ENCODE measurements at places on chromosomes 2 and 18.
A peak's percentile ranks its signal among the peaks of the same experiment; 100 is the strongest.

GRCh38 chr2:183935005-183935404, 663.3 kb upstream of the ZNF804A start:
- DNase-seq, result no peak

- DNase-seq, result no peak
These were observed 2.1 kb downstream of the ZNF532 start for GRCh38 chr18:58866773-58867150.

DNA sequence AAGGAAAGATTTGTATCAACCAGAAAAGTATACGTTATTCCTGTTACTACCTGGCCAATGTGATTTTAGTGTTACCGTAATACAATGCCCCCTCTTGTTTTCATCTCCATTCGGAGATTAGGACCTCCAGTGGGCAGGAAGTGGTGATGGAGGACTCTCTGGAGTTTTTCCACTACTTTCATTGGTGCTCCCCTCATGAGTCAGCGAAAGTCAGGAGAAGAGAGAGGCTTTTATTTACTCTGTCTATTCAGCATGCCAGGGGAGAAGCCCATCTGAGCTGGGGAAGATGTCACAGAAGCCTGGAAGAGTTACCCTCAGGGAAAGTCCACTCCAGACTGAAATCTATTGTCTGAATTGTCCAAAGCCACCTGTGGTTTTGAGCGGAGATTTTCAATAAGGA, 88.2 kb upstream of the THUMPD2 start:
- no peak for DNase-seq

GRCh38 chr2:122112216-122113005, 357.0 kb downstream of the TSN start:
- no peak for DNase-seq

DNA sequence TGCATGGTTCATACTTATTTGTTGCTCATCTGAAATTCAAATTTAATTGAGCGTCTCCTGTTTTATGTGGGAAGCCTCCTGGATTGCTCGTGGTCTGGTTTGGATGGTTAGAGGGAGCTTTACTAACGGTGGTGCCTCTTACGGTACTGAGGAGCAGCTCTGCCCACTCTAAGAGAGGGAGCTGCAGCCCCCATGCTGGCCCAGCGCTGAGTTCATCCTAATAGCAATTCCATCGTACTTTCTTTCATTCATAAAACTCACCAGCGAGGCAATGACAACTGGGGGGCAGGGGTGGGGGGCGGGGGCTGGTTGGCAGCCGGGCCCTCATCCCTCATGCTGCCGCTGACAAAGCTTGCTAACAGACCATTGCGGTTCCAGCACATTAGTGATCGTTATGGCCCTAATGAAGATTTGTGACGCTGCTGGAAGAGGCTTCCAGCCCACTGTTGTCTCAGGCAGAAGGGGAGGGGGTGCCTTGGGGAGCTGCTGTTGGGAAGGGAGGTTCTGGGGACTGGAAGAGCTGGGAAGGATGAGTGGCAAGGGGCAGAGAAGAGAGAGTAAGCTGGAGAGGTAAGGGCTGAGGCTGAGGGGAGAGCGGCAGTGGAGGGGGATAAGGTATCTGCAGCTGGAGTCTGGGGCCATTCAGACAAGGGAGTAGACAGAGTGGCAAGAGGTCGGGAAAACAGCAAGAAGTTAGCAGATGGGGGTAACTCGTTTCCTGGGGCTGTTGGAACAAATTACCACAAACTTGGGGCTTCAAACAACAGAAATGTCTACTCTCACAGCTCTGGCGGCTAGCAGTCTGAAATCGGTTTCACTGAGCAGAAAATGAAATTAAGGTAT, 238.1 kb downstream of the LPIN1 start:
- no peak for DNase-seq

GRCh38 chr2:160652236-160652635, 158.6 kb upstream of the RBMS1 start:
- DNase-seq, result peak; percentile 56

GRCh38 chr18:48492880-48493279, 46.0 kb upstream of the CTIF start:
- no peak for DNase-seq

GRCh38 chr2:117931978-117932377, 81.9 kb downstream of the CCDC93 start:
- no peak for DNase-seq

DNA sequence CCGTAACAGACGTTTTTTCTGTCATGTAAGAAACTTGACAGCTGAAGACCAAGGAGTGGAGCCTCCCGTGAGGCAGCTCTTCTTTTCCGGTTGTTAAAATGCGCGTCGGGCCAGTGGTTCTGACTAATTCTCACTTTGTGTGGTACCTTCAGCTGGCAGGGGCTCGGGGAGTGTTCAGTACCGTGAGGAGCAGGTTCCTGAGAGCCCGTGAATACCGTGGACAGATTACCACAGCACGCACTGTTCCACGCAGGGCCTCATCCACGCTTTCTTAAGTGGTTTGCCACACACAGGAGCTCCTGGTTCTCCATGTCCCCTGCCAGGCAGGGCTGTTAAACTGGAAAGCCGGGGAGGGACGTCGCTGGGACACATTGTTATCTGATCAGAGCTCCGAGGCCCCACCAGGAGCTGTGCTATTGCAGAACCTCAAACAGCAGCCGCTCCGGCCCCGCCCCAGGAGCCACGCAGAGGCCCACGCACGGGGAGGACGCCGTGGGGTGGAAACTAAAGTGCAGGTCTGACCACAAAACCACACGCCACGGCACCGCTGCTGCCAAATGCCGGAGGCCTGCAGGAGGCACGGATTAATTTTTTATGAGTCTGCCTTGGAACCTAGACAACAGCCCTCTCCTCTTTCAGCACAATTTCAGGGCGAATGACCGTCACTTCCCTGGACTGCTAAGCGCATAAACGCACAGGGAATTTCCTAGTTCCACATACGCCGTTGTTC, 43.3 kb downstream of the NFATC1 start:
- DNase-seq, result peak; percentile 32

DNA sequence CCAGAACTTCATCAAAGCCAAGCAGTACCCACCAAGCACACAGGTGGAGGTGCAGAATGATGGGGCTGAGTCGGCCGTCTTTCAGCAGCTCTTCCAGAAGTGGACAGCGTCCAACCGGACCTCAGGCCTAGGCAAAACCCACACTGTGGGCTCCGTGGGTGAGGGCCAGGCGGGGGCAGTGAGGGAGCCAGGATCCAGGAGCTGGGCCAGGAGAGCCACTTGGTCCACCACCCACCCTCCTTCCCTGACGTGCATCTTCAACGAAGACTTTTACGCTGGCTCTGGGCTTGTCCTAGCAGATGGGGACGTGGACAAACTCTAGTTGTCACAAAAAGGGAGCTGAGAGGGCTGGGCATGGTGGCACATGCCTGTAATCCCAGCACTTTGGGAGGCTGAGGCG, 11.8 kb downstream of the VIL1 start:
- no peak for DNase-seq

GRCh38 chr18:74597034-74597661, 522 bp upstream of the ZNF407 start:
- peak; percentile 60 for DNase-seq

DNA sequence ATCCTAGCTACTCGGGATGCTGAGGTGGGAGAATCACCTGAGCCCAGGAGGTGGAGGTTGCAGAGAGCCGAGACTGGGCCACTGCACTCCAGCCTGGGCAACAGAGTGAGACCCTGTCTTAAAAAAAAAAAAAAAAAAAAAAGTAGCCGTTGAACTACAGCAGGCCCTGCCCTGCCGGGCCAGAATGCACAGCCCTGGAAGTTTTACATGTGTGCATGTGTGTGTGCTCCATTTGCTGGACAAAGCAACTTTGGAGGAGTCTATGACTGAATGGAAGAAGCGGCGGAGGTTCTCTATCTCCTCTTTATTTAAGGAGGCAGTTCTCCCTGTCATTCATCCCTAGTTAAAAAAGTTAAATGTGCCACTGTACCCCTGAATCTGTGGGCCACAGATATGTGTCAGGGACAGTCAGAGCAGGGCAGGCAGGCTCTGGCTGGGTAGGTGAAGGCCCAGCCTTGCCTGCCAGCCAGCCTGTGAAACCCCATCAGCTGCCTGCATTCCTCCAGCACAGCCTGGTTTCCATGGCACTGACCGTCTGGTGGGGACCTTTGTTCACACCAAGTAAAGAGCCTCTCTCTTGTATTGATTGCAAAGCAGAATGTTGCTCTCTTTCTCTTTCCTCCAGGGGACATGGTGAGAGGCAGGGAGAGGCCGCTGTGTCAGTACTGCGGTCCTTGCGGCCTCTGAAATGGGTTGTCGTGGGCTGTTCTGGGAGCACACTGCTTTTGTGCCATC, 10.9 kb downstream of the LIPG start:
- no peak for DNase-seq

DNA sequence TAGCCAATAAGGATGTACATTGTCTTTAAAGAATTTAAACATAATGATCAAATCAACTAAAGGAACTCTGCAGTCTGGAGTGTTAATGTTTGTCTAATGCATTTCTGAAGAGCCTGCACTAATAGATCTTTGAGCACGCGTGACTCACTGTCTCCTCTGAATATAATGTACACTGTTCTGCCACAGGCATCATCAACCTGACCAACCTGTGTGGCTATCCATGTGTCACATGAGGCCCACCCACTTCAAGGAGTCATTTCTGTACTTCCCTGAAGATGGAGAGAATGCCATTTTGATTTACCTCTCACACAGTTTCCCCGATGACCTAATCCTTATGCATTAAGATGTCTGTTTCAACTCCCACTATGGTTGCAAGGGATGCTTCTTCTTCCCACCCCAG, 434.0 kb upstream of the SPHKAP start:
- DNase-seq, result no peak

DNA sequence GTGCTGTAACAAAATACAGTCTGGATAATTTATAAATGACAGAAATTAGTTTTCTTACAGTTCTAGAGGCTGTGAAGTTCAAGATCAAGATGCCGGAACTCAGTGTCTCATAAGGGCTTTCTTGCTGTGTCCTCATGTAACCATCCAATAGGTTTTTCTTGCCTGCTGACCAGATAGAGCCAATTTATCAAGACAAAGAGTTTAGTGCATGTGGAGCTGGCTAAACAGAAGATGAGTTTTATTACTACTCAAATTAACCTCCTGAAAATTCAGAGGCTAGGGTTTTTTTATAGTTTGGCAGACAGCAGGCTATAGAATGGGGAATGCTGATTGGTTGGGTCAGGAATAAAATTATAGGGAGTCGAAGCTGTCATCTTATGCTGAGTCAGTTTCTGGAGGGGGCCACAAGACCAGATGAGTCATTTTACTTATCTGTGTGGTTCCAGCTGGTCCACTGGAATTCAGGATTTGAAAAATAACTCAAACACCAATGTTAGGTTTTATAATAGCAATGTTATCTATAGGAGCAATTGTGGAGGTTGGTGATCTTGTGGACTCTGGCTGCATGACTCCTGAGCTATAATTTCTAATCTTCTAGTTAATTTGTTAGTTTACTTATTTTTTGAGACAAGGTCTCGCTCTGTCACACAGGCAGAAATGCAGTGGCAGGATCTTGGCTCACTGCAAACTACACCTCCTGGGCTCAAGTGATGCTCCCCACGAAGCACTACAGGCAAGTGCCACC, 3.2 kb upstream of the PDK1 start:
- no peak for DNase-seq

DNA sequence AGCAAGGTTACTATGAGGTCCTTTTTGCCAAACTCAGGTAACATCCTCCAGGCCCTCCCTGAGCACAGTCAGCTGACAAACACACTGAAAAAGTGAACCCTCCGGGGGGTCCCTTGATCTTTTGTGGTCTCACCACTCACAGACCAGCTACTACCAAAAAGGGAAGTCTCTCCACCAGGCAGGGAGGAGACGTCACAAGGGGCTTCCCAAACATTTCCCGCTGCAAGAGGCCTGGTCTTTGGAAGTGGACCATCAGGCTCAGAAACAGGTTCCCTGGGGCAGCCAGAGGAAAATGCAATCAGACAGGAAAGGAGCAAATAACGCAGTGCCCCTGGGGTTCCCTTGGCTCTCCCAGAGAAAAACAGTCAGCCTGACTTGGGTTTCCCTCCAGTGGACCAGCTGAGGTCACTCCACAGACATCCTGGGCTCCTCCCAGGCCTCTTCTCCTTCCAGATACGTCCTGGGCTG, 38.7 kb upstream of the POMC start:
- peak; percentile 54 for DNase-seq

GRCh38 chr2:187547353-187547979, 6.8 kb downstream of the TFPI start:
- DNase-seq, result peak; percentile 8

DNA sequence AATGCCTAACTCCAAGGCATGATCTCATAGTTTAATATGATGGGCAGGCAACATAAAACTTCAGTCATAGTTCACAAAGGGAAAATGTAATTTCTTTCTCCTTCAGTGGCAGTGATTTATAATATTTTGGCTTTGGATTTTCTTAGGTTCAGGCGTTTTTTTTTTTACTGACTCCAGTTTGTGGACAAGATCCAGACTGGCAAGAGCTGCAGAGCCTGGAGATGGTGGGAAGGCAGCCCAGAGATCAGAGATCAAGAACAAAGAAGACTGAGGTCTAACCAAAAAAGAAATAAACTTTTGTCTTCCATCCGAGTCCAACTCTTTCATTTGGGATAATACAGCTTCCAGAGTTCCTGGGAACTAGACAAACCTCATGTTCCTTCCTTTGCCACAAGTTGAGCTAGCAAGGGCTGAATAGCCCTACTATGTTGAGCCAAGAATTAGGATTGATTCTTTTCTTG, 215.3 kb upstream of the SETBP1 start:
- DNase-seq, result no peak

DNA sequence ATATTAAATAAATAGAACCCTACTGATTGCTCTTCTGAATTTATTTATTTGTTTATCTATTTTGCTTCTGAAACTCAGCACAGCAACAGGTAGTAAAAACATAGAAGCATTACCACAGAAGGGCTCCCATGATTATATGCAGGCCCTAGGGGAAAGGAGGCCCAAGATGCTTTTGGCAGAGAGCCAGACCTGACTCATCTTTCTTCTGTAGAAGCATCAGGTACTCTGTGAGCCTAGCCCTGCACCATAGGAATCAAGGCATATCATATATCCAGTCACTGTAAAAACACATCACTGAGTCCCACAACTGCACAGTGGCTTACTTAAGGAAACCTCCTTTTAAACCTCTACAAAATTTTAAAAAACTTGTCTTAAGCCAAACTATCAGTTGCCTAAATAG, 1.8 kb downstream of the SCN9A start:
- DNase-seq, result no peak

DNA sequence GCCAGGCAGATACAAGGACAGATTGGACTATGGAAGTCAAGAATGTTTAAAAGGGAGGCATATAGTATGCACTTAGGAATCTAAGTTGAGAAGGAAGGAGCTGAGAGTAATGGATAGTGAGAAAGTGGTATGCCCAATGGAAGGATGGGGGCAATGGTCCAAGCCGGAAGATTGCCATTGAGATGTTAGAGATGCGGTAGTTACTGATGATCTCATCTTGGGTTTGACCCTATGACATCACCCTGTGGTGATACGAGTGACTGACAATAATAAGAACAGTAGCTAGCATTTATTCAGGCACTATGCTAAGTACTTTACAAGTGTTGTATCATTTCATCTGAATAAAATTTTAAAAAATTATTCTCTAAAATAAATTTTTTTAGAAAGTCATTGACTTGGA, 38.5 kb upstream of the ACMSD start:
- no peak for DNase-seq

Data from CD4-positive, alpha-beta T cell treated with Interferon gamma for 1 hour (primary cell).